Kidney glomerular epithelial cell (primary cell): ENCODE measurements at places on chromosomes 7 and 10.
A peak's percentile ranks its signal among the peaks of the same experiment; 100 is the strongest.

- peak; percentile 3 for DNase-seq
These were observed 278.9 kb downstream of the HPSE2 start for GRCh38 chr10:98956576-98957260.

DNA sequence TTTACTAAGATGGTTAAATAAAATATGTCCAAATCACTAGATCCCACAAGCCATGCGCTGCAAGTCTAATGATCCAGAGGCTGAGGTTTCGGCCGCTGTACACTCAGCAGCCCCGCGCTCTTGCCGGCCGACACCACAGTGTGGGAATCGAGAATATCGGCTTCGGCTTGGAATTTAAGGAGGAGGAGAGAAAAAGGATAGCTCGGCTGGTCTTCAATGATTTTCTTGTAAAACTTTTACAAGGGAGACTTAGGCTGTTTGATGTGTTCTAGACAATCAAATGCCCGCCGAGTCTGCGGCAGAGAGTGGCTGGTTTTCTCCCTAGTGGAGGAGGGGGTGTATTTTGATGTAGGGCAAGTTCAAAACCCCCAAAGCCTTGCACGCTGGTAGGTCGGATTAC is 118.2 kb upstream of the TCF7L2 start:
- no peak for DNase-seq

GRCh38 chr10:48667960-48668590 is 16.6 kb upstream of the WDFY4 start:
- no peak for DNase-seq

- peak; percentile 82 for DNase-seq
These were observed 166.2 kb downstream of the CHCHD3 start for GRCh38 chr7:132915647-132916046.

DNA sequence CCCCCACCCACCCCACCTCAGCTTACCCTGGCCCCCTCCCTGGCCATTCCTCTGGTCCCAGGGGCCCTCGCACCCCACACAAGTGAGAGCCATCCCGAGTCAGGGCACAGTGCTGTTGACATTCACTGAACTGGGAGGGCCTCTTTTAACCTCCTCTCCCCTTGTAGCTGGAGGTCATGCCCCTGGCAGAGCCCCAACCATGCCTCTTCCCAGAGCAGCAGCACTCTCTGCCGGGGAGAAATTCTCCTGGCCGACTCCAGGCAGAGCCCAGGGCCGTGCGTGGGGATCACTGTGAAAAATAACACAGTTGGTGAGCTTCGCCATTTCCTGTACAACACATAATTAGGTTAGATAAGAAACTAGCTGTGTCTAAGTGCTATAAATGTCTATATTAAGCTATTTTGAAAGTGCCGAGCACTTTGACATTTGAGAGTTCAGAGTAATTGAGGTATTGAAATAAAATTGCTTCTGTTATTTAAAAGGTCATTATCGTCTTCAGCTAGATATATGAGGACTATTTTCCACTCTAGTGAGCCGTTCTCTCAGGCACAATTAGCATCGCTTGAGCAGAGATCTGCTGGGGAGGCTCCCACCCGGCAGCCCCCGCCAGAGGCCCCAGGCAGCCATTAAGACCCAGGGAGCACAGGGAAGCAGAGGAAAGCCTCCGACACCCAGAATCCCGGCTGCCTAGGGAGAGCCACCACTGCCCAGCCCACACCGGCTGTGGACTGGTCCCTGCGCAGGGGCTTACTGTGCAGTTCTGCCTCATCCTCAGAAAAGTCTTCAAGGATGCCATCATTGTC is 62.4 kb upstream of the LRRC18 start:
- no peak for DNase-seq

- no peak for DNase-seq
These were observed 116.7 kb downstream of the TNS3 start for GRCh38 chr7:47465191-47465590.

GRCh38 chr10:46069771-46070463 is 23.8 kb upstream of the MSMB start:
- DNase-seq, result no peak

DNA sequence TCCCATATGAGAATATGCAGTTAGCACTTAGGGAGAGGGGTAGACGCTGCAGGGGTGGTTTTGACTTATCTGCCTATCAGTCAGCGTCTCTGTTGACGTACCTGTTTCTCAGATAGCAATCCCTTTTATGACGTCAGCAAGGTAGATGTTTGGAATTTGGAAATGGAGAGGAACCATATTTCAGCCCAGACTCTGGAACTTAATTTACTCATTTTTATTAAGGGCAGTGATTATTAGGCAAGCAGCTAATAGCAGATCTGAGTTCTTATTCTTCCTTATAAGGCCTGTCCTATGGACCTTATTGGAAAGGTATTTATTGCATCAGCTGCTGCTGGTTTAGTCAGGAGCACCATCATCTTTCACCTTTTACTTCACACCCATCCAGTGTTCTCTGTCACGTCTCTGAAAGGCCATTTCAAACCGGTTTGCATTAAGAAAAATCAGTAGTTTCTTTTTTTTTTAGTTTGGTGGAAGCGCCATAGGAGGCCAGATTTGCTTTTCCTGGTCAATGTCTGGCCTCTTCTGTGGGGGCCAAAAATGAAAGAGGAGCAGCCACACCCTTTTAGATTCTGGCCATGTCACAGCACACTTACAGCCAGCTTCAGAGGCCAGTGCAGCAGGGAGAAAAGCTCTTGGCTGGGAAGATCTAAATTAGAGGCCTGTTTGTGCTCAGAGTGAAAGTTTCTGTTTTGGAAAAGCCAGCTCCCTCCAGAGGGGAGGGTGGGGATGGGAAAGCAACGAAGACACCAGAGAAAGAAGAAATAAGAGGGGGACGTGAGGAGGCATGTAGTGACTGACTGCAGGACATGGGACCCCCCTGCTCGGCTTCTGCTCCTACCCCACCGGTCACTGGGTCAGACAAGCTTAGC is 146.3 kb downstream of the TCF7L2 start:
- DNase-seq, result no peak

GRCh38 chr7:38834357-38834756 is 74.6 kb downstream of the VPS41 start:
- no peak for DNase-seq

GRCh38 chr7:75789361-75789924 is 17.4 kb upstream of the CCL26 start:
- DNase-seq, result no peak

DNA sequence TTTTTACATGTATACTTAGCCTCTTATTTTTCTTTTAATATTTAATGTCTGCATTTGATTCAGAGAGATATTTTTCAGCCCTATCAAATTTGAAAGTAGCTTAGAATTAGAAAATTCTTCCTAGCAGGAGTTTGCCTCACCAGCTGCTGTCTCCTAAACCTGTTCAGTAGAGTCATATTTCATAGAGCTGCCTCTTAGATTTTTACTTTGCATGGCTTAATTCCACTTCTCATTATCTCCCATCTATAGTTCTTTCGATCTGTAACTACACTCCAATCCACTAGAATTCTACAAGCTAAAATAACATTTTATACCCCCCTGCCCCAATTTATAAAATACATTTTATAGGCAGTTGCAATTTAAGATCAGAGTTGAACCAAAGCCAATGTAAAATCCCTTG is 227.0 kb downstream of the ANK3 start:
- no peak for DNase-seq

GRCh38 chr7:30214651-30215137 is 69.7 kb upstream of the ZNRF2 start:
- no peak for DNase-seq

- DNase-seq, result no peak
These were observed 622.2 kb downstream of the GALNT17 start for GRCh38 chr7:71753956-71754664.
